T-helper 17 cell (primary cell): ENCODE measurements at places on chromosomes 13 and 19.
A peak's percentile ranks its signal among the peaks of the same experiment; 100 is the strongest.

DNA sequence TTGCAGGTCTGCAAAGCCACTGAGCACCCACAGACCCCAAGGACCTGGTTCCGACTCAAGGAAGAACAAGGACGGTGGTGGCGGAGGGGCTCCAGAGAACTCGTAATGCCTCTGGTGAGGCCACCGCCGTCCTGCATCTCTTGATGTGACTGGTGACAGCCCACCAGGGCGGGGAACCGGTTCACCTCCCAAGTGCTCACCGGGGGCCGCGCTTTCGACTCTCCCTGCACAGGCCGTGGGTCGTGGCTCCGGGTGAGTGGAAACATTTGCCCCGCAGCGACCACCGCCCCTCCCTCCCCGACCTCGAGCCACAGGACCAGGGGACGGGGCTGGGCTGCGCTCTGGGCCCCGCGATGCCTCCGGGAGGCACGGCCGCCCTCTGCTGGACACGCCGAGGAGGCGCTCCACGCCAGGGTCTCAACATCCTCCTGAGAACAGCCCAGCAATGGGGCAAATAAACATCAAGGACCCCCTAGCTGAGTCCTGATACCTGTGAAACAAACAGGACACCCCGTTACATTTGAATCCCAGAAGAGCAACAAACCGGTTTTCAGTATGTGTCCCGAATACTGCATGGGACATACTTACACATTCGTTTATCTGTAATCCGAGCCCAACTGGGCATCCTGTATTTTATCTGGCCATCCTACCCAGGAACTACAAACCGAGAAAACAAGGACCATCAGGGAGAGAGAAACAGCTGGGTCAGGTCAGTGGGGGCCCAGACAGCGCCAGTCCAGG is 3.9 kb upstream of the PLPP2 start:
- DNase-seq: peak; percentile 31

- DNase-seq: no peak
Measured at GRCh38 chr13:43787518-43787891, 733 bp upstream of the ENOX1 start.

GRCh38 chr13:34943436-34944273 is 1.6 kb downstream of the NBEA start:
- no peak for DNase-seq

GRCh38 chr13:95535243-95535642 is 17.3 kb upstream of the CLDN10 start:
- DNase-seq: no peak

GRCh38 chr19:17314007-17314593 is 4.7 kb downstream of the DDA1 start:
- DNase-seq: no peak

DNA sequence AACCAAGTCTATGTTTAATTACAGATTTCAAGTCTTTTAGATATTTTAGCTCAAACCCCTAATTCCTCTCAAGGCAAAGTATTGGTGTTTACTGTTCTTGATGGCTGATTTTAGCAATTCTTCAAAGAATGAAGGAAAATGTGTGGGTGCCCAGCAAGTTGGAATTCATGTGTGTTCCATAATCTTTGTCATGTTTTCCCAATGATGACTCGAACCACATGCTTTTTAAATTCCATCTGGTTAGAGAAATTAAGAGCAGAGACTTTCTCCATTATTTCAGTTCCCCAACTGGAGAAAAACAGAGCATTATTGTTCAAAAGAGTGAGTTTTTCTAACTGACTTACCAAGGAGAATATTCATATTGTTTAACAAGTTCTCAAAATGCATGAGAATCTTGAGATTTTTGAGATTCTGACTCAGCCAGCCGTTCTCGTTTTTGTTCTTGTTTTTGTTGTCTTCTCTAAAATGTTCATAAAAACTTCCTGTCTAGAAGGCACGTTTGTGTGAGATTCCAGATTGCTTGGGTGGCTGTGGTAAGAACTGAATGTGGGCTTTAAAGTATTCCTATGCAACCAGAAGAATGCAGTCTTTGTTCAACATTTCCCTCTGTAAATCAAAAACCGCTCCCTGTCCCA is 404.7 kb downstream of the IRS2 start:
- no peak for DNase-seq

DNA sequence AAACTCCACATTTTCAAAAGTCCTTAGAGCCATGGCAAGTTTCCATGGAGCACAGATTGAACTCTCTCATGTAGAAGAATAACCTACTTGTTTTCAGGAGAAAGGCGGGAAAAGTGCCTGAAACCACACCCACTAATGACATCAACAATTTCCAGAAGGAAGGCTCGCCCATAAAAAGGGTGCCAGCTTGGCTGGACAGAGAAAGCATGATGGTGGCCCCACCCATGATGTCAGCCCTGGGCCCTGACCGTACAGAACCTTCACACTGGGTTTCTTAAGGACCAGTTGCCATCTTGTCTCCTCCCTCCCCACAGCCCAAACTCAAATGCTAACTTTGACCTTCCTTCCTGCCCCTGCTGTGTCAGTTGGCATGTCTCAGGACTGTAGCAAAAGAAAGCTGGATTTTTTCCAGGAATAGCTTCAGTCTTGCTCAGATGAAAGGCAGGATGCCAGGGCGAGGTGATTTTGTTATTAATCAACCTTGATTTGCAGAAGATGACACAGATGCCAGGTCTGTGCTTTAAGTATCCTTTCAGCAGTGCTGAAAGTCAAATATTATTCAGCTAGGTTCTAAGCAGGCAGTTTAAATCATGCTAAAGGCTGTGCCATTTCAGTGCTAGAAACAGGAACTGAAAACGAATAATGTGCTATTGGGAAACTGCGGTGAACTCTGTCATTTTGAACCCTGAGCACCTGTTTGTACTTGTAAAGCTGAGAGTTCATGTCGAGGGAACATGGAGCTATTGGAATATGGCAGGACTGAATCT is 89.5 kb upstream of the RFC3 start:
- DNase-seq: no peak

DNA sequence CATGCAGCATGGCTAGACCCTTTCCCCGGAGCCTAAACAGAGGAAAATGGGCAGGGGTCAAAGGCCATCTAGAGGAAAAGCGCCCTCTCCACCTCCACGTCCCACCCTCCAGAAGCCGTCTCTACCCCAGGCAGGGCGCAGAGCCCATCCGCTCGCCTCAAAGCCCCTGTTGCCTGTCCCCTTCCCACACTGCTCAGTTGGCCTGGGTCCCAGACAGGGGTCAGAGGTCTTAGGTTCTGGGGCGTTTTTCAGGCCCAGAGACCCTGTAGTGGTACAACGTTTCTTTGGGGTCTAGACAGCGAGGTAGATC is 285 bp downstream of the TMEM143 start:
- DNase-seq: no peak

GRCh38 chr19:10782795-10783194 is 53.2 kb downstream of the TMED1 start:
- no peak for DNase-seq

DNA sequence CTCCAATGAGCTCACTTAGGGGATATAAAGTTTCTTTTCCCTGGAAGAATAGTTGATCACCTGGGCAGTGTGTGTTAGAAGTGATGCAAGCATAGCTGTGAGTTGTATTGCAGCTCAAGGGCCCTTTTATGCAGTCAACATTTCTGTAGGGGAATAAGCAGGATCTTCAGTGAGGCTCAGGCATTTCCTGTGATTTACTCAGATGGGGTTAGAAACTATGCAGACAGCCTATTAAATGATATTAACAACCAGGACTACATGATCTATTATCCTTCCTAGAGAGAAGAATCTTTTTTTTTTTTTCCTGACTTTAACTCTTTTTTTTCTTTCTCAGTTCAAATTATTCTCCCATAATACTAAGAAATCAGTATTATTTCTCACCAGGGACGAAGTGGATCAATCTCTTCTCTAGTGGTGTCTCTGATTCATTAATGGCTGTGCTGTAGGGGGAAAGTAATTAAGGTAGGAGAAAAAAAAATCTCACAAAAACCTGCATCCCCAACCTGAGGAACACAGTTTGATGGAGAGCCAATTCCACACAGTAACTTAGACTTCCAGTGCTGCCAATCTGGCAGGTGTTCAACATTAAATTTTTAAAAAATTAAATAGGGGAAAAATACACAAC is 126.4 kb upstream of the SLC10A2 start:
- no peak for DNase-seq

DNA sequence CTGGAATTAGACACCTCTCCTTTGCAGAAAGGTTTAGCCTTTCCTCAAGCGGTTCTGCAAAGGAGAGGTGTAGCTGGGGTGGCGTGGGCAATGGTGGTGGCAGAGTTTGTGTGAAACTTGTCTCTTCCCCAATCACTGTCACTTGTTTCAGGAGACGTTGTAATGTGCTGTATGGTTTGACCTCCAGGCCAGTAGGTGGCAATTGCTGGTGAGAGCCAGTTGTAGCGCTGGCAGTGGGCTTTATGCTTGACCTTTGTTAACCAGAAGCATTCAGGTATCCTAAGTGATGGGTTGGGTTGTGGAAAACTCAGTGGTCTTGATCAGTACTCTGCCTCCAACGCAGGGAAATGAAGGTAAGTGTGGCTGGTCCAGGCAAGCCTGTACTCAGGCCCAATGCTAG is 12.7 kb upstream of the LILRA5 start:
- no peak for DNase-seq

DNA sequence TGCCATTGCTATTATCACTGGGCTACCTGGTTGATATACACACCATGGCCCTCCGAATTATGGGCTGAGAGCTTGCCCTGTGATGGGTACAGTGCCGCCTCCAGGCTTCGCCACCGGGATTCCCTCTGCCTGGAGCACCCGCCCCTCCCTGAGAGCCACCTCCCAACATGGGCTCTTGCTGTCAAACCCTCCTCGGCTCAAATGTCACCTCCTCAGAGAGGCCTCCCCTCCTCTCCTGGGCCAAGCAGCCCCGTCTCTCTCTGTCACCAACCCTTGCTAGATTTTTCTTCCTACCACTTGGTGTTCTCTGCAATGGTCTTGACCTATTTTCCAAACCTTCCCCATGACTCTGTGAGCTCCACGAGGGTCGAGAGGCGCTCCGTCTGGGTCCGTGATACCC is 12.2 kb upstream of the TLE2 start:
- no peak for DNase-seq

GRCh38 chr13:74485757-74486156 is 351.6 kb upstream of the KLF12 start:
- DNase-seq: no peak

DNA sequence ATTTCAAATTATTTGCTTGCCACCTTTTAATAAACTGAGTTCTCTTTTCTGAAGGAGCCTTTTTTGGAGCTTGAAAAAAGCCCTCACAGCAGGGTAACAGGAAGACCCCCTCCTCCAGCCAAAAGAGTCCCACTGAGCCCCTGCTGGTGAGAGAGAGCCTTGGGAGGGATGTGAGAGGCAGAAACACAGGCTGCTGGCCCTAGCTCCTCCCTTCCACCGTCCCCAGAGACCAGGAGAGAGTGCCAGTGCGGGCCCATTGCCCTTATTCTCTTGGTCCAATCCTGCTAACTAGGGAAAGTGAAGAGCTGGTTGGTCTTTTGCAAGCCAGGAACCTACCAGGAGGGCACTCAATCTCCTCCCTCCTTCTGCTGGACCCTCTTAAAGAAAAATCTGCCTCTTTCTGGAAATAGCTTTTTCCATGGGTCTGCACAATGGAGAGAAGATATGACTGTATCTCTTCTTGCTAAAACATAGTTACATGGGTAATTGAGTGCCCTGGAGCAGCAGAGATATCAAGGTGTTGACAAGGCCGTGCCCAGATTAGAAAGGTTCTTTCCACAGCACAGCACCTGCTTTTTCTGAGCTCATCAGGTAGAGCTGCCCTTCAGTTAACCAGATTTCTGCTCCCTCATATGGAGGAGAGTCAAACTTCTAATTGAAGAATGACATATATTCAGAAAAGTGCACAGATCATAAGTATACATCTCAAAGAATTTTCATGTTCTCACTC is 113.9 kb downstream of the LRCH1 start:
- DNase-seq: no peak

DNA sequence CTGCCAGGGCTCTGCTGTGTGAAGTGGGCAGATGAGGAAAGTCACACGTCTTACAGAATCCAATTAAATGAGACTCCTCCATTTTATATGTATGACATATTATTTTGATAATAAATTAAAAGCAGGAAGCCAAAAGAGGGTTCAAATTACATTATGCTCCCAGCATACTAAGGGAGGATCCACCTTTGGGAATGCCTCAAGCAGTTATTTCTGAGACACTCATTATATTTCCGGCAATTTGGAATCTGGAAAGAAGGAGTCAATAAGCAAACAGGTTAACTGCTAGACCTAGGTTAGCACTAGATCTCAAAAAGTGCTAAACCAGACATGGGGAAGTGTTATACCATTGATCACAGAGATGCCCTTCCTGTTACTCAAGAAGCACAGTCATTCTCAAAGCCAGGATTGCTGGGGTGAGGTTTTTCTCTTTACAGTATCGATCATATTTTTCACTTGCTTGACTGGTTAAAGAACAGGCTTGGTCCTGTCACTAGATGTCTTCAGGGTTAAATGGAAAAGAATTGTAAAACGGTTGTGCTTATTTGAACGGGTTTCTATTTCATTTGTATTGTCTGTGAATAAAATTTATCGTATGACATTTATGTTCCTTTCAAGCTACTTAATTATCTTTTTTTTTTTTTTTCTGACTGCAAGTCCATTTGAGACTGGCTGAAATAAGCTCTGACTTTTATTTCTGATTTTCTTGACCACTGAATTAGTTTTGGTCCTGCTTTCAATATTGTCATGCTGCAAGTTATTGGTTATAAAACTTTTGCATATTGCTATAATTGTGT is 523.2 kb downstream of the KLF12 start:
- DNase-seq: no peak

GRCh38 chr13:92974905-92975429 is 251.6 kb upstream of the GPC6 start:
- DNase-seq: no peak

DNA sequence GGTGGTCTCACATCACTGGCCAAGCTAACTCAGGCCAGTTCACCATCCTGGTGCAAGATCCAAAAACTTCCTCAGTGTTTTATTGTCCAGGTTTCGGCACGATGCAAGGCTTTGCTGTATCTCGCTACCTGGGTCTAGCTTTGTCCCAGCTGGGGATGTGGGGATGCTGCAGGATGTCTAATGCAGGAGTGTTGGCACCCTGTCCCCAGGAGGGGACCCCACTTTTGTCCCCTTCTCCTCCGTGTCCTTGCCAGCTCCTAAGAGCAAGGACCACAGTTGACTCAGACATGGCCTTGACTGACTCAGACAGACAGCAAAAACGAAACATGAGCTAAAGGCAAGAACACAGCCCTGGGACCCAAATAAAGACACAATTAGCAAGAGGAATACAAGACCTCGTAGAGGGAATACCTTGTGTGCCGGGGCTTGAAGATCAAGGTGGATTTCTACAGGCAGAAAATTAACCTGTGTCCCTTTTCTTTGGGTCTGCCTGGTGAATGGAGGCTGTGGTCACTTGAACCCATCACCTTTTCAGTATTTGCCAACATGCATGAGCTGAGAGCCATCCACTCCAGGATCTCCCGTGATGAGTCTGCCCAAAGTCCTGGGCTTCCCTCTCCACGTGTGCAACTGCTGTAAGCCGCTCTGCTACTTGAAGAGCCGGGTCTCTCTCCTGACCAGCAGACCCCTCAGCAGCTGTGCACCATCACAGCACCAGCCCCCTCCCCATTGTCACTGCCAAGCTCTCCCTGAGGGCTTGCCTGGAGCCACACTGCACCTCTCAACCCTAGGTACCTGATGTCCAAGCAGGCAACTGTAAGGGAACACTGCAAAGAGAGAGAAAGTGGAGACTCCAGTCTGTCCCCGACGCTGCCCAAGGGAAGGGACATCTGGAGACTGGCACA is 149.5 kb upstream of the ZNF507 start:
- DNase-seq: no peak
